ENCODE measurements at places on chromosomes 11 and 22.

- DNase-seq, result no peak
These were observed 20.1 kb upstream of the NAP1L4 start for GRCh38 chr11:3011891-3012885.

DNA sequence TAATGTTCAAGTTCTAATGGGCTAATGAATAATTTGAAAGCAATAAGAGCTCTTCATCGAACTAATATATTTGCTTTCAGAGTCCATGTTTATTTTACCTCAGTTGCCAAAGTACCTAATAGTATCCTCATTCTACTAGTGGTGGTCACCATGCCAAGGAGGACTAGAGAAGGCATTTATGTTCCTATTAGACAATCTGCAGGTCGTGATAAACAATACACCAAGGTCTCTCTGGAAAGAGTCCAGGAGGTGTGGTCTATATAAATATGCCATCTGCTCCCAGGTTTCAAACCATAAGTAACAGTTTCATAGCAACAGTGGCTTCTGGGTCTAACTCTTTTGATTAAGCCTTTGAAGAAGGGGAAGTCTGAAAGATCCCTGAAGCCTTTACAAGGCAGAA is 42.9 kb downstream of the ARFGAP3 start:
- no peak for DNase-seq

GRCh38 chr11:128516886-128517285 is 70.5 kb downstream of the ETS1 start:
- no peak for DNase-seq

GRCh38 chr22:43511276-43511910 is 99.6 kb downstream of the MPPED1 start:
- no peak for DNase-seq

- DNase-seq, result no peak
These were observed 327.8 kb downstream of the MIAT start for GRCh38 chr22:26985206-26985605.
